Anterior cingulate cortex (tissue), 58 donors: ENCODE measurements at places on chromosomes 16 and 17.

- DNase-seq: no peak
Observed at GRCh38 chr17:41868568-41868967, 3.3 kb upstream of the KLHL11 start.

- no peak for DNase-seq
Observed at GRCh38 chr17:5789528-5789927, 205.2 kb upstream of the NLRP1 start.

- DNase-seq: no peak
Observed at GRCh38 chr17:16987066-16987829, 15.3 kb upstream of the TNFRSF13B start.

DNA sequence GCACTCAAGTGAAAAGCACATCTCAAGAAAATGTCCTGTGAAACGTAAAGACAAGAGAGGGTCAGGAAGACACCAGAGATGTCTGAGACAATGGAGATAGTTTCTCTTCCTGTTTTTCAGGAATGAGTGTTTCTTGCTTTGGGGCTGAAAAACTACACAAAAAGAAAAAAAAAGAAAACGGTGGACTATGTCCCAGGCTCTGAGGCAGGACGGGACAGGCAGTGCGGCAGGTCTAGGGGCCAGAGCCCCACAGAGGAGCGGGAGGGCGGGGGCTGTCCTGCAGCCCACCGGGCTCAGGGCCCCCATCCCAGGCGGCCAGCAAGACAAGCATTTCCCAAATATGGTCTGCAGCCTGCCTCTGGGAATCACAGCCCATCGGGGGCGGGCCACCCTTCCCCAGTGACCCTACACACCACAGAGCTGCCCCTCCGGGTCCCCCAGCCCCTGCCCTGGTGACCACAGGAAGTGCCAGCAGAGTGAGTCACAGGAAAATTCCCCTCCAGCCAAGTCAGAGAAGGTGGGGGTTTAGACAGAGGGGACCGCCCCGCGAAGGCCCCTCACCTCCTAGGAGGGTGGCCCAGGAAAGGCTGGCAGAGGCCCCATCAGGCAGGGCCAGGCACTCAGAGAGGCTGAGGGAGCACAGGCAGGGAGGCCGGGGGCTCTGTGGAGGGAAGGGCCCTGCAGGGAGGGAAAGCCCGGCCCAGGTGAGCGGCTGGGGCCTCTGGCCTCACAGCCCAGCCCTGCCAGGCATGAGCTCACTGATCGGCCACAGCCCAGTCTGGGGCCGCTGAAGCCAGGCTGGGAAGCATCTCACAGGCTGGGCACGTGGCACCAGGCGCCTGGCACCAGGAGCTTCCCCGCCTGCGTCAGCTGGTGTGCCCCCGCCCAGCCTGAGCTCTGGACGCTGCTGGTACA lies 6.3 kb downstream of the BCAR1 start:
- DNase-seq: peak; percentile 82

- no peak for DNase-seq
Observed at GRCh38 chr16:8880839-8881510, 1.2 kb upstream of the LITAFD start.

DNA sequence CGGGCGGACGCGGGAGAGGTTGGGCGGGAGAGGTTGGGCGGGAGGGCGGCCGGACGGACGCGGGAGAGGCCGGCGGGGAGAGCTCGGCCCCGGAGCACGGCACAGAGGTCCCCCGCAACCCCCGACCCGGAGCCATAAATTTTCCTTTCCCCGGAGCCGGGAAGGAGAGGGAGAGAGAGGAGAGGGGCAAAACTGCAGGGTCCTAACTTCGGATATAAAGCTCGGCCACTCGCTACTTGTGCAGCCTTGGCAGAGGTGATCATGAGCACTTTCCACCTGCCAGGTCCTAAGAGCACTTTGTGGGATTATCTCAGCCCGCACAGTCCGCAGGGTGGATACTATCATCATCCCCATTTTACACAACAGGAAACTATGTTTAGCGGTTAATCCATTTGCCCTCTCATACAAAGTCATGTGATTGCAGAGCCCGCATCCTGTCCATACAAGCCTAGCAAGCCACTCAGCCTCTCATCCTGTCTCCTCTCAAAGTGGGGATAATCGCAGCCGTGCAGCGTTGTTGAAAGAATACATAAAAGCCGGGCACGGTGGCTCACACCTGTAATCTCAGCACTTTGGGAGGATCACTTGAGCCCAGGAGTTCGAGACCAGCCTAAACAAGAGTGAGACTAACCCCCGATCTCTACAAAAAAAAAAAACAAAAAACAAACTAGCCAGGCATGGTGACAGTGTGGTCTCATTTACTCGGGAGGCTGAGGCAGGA lies 780 bp upstream of the DCAKD start:
- DNase-seq: no peak

DNA sequence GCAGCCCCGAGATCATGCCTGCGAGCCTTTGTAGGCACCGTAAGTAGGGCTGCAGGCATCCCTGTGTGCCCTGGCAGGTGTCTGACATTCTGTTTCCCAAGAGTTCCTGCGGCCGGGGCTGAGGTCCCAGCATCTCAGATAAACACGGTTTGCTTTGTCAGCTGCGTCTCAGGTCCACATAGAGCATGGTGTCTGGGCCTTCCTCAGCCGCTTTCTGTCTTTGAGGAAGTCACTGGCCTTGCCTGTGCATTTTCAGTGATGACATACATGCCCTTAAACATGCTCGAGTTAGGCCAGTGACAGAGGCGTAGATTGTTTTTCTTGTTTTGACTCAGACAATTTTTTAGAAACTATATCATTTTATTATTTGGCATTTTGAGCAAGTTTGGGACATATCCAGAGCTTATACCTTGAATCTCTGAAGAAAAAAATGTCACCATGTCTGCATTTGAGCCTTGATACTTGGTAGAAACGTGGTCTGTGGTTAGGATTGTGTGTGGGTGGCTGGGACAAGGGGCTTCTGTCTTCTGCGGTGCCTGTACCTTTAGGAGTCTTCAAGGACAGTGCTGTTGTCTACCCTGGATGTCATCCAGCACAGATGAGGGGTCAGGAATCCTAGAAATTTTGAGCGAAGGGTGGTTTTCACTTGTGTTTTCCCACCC lies 105.8 kb downstream of the SNX29 start:
- no peak for DNase-seq

DNA sequence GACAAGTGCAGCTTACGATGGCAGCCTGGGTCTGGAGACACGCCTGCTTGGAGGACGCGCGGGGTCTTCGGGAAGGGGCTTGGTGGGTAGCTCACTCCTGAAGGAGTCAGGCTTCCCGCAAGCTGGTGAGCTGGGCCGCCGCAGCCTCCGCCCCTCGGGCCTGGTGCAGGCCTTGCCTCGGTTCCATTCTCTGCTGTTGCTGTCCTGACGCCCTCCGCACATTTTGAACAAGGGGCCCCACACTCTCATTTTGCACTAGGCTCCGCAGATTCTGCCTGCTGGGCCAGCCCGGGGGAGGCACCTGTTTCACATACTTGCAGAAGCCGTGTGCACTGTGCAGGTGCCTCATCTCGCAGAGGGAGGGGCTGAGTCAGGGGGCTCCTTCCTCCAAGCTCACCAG lies 31.9 kb upstream of the CBX4 start:
- DNase-seq: no peak

DNA sequence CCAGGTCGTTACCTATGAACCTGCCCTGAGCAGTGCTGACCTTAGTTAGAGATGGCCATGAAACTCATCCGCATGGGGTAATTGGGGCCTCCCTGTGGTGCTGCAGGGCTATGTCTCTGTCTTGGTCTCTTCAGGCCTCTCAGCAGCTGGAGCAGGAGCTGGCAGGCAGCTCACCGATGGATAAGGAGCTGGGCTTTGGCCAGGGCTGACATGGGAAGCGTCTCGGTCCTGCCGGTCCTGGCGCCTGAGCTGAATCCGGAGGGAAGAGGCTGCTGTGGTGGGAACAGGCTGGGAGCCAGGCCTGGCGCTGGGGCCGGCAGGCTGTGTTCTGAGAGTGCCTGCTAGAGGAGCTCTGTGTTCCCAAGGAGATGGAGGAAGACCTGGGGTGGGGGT lies 10.1 kb downstream of the IL32 start:
- DNase-seq: no peak

DNA sequence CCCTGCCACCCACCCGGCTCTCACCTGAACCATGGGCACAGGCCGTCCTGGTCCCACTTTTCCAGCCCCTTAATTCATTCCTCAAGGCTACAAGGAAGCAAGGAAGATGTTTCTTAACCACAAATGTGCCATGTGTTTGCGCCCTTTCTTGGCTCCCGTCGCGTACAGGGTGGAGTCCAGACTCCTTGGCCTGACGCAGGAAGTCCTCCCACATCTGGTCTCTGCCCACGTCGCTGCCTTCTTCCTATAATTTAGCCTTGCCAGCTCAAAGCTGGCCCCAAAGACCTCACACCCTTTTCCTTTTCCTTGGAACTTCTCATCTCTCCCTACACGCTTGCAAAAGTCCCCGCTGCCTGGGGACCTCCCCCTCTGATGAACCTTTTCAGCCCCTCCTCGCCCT lies 38.8 kb upstream of the BHLHA9 start:
- no peak for DNase-seq

DNA sequence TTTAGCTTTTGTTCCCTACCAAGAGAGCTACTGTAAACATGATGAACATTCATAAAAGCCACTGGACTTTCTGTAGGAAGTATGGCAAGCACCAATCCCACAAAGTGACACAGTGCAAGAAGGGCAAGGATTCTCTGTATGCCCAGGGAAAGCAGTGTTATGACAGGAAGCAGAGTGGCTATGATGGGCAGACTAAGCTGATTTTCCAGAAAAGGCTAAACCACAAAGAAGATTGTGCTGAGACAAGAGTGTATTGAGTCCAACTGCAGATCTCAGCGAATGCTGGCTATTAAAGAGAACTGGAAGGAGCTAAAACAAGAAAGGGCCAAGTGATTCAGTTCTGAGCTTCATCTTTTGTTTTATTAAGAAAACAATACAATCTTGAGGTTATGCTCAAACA lies 60.5 kb upstream of the EFCAB3 start:
- DNase-seq: no peak

DNA sequence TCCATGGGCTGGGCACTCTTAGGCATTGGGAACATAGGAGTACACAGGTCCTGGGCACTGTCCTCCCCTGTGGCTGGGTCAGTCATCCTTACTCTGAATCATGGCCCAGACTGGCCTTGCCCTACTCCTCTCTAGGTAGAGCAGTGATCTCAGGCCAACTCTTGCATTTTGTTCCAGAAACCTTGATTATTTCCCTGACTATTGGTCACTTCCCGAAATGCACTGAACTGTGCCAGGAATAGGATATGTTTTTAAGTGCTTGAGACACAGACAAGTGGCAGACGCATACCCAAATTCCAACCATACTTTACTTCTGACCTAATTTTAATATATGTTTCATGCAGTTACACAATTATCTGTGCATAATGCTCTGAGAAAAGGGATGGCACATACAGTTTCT lies 10.3 kb downstream of the KRABD2 start:
- no peak for DNase-seq

GRCh38 chr17:38415250-38416194 lies 12.7 kb upstream of the ARHGAP23 start:
- peak; percentile 26 for DNase-seq

DNA sequence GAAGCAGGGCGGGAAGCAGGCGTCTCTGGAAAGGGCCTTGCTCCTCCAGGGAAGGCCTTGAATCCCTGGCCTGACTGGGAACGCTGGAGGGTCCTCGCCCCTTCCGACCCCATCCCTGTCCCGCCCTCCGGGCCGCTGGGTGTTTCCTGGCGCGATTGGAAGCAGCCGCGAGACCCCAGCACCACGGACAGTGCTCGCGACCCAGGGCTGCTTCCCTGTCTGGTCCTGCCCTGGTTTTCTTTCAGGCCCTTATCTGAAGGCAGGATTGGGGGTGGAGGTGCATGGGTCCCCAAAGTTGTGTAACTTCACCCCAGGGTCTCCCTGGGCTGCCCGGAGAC lies 2.1 kb downstream of the MGAT5B start:
- DNase-seq: no peak

DNA sequence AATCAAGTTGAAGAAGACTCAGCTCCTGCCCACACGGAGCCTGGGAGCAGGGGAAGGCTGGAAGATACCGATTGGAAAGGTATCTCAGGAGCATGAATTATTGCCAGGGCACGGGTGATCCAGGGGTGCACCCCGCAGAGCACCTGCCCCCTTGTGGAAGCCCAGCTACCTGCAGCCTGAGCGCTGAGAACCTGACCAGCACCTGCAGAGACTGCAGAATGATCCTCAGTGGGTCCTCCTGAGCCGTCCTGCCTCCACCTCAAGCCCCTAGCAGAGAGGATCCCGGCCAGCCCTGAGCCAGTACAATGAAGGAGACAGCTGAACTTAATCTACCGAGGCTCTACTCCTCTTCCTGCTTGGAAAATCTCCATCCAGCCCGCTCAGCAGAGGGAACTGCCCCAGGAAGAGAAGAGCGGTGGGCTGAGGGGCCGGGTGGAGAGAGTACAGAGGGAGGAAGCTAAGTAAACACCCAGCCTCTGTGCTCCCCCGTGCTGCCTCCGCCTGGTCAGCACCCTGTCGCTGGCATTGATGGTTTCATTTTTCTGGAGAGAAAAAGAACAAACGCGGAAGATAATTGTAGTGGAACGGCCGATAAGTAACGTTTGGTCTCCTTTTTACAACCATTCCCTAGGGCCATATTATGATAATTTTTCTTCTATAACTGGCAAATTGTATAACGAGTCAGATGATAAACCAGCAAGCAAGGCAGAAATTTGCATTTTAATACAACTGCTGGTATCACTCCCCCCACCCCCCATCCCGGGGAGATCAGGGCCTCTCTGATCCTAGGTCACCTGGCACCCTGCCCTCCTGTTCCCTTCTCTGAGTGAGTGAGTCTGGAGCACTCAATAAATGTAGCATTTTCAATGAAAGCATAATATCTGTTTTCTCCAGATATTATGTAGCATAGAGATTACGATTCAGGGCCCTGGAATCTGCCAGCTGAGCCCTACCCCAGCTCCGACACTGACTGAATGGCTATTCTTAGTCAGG lies 204.5 kb upstream of the RPL38 start:
- no peak for DNase-seq

GRCh38 chr17:18246880-18247612 lies 11.5 kb downstream of the FLII start:
- no peak for DNase-seq

DNA sequence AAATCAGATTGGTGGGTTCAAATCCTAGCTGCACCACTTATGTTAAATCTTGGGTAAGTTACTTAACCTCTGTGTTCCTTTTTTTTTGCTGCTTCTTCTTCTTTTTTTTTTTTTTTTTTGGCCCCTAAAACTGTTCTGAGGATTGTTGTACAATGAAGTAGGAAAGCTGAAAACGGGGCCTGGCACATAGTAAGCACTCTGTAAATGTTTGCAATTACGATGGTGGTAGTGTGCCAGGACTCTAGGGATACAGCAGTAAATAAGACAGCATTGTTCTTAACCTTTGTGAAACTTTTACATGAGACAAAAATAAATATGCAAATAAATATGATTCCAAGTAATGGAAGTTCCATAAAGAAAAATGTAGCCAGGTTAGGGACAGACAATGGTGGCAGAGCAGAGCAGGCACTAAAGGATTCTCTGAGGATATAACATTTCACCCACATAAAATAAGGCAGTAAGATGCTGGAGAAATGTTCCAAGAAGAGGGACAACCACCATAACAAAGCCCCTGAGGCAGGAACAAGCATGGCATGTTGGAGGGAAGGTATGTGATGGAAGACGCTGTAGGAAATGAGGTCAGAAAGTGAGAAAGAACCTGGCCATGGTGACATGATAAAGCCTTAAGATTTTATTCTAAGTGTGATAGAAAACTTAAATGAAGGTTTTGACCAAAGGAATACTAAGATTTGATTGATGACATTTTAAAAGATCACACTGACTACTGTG lies 127.3 kb downstream of the NLK start:
- DNase-seq: no peak
